ENCODE measurements at places on chromosomes 11 and 22. TPM values are rescaled to one million over a fixed set of nuclear protein-coding genes. Genes with fewer than 3 reads are reported as not detected.

DNA sequence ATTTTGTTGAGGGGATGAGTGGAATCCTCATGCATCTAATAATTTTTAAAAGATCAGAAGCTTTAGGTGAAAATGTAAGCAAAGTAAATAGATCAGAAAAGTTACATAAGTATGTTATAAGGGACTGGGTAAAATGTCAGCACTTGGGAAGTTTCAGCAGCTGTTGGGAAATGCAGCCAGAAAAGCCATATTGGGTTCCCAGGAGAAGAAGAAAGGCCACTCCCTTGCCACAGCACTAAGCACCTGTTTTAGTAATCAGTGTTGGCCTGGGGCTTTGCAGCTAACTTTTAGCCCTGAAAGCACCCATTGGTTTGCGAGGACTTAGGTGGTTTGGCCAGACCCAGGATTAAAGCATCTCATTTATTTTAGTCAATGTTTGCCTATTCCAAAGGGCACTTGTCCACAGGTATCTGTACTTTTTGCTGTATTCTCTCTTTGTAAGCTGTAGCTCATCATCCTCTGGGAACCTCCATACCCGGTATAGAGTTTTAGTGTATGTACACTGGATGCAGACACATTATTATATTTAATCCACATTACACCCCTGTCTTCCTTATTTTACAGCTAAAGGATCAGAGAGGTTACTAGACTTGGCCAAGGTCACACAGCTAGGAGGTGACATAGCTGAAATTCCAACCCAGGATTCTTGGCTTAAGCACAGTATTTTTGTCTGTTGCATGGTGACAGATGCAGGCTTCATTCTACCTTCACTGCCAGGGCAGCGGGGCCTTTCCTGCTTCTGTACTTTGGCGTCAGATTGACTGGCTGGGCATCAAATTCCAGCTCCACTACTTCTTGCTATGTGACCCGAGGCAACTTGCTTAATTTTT is 127.7 kb upstream of the SESN3 start:
- no peak for DNase-seq

Gene RFPL2
- total RNA-seq: not detected

Gene NCAM1
- 4.1 TPM for total RNA-seq

Gene LDLRAD3
- 10.1 TPM for total RNA-seq

DNA sequence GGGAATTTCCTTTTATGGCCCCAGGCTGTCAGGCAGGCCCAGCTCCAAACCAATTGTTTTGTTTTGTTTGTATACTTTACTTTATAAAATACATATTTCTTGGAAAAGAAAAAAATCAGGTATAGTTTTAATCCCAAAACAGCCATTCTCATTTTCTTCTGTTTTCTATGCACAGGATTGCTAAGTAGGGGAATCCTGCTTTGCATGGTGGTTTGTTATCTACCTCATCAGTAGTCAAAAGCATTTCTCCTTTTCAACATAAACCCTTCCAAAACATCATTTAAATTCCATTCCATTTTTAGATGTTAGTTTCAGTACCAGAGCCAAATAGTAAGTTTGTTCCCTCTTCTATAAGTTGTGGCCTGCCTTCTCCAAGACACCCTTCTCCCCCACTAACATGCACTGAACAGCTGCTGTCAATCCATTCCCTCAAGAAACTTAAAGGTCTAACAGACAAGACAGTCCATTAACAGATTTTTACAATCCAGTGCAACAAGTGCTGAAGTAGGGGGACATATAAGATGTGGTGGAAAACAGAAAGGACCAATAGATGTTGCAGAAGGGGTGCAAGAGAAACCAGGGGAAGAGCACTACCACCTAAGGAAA is 3.7 kb downstream of the ILK start:
- no peak for DNase-seq

All from lung (tissue), 17 donors.